ENCODE measurements at places on chromosomes 7 and 10.

GRCh38 chr10:62352356-62352970 lies 21.7 kb upstream of the ZNF365 start:
- no peak for DNase-seq

- no peak for DNase-seq
Measured at GRCh38 chr7:122913608-122914007, 27.3 kb upstream of the CADPS2 start.

DNA sequence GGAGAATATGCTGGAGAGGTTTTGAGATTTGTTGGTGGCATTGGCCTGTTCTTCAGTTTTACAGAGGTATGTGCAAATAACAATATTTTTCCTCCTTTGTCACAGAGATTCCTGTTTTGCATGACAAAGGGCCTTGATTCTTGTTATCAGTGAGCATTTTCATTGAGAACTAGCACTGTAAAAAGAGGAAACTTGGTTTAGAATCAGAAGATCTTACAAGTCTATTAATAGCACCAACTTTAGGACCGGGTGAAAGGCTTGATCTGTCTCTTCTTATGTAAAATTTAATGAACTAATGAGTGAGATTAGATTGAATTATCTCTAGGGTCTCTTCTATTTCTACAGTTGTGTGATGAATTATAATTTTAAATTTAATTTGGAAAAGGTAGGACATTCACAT lies 25.5 kb downstream of the TSPAN13 start:
- DNase-seq, result no peak

DNA sequence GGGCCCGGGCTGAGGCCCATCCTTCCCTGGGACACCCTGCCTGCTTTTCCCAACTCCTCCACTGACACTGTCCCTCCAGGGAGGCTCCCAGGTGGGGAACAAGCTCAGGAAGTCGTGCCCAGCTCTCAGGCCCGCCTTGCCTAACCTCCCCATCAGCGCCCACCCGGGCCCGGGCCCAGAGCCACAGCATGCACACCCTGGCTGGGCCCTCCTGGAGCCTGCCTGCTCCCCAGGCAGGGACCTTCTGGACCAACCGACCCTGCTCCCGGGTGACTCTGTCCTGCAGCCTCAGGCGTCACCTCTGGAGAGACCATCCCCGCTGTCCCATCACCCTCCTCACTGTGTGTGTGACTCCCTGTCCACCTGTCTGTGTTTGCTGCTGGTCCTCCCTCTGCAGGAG lies 1.8 kb upstream of the TMEM184A start:
- DNase-seq, result no peak

DNA sequence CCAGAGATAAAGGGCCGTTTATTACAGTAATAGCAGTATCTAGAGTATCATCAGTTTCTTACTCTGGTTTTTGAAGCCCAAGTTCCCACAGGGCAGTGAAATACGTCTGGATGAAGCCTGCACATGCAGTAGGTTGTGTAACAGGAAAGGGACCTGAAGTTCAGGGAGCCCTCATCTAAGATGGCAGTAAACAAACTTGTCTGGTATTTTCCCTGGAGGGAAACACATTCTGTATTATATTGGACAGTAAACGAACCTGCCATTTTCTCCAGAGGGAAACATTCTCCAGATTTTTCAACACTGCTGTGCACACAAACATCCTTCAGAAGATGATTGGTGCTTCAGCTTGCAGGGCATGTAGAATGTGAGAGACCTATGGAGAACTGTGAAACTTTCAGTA lies 189.9 kb downstream of the TFEC start:
- no peak for DNase-seq

GRCh38 chr7:36390199-36391090 lies 783 bp downstream of the ANLN start:
- peak; percentile 22 for DNase-seq

- DNase-seq, result no peak
Measured at GRCh38 chr7:84682543-84682942, 488.0 kb upstream of the SEMA3A start.

DNA sequence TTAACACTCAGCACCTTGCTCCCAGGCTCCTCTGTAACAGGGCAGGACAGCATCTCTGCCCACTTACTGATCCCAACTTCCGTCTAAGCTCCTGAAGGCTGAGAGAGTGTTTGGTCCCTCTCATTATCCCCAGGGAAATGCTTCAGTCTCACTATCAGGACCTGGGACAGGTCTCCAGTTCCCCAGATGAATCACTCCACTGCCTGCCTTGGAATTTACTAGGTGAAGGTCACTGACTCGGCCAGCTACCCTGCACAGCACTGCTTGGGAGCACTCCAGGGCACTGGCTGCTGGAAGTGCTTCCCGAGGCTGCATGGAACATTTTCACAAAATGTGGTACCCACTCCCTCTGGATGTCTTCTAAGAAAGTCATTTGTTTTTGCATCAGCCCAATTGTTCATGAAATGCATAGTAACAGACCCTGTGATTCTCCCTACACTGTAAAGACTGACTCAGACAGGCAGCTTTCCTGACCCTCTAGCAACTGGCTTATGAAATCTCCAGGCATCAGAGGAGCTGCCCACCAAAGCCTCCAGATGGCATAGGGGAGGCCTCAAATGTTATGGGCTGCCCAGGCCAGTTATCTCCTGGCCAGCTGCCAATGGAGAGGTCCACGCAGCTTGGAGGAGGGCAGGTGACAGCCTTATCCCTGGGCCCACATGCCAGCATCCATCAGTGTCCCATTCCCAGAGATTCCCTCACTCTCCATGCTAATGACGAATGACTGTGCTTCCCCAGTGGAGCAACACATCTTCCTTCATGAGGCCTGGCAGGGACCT lies 89.1 kb downstream of the GFRA1 start:
- DNase-seq, result no peak

GRCh38 chr7:42237811-42238541 lies 967 bp upstream of the GLI3 start:
- no peak for DNase-seq

DNA sequence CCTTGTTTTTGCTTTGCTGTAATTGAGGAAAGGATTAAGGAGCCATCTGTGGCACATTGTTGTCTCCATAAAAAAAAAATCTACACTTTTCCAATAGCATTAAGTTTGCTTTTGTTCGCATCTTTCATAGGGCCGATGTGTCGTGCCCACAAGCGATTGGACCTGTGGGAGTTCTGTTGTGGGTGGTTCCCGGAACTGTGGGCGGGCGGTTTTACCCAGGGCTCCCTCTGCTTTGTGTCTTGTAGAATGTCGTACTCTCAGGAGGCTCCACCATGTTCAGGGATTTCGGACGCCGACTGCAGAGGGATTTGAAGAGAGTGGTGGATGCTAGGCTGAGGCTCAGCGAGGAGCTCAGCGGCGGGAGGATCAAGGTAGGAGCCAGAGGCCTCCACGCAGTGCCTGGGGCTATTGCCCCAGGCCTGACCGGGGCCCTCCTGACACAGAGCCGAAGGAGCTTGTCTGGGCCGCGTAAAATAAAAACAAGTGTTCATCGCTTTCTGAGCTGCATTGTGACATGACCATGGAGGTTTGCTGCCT lies 92.4 kb downstream of the ACTR3B start:
- DNase-seq, result no peak

GRCh38 chr7:134710854-134711624 lies 64.4 kb downstream of the BPGM start:
- DNase-seq, result peak; percentile 44

- DNase-seq, result no peak
Measured at GRCh38 chr10:2800178-2800577, 267.2 kb upstream of the PFKP start.

- no peak for DNase-seq
Measured at GRCh38 chr7:155107126-155107525, 37.0 kb downstream of the HTR5A start.

GRCh38 chr10:101617824-101618568 lies 29.9 kb downstream of the DPCD start:
- no peak for DNase-seq

GRCh38 chr7:148699782-148700629 lies 1.3 kb downstream of the CUL1 start:
- DNase-seq, result no peak

- no peak for DNase-seq
Measured at GRCh38 chr7:100411101-100411500, 17.4 kb downstream of the ZCWPW1 start.

GRCh38 chr10:69484736-69485135 lies 33.5 kb downstream of the TSPAN15 start:
- DNase-seq, result no peak

DNA sequence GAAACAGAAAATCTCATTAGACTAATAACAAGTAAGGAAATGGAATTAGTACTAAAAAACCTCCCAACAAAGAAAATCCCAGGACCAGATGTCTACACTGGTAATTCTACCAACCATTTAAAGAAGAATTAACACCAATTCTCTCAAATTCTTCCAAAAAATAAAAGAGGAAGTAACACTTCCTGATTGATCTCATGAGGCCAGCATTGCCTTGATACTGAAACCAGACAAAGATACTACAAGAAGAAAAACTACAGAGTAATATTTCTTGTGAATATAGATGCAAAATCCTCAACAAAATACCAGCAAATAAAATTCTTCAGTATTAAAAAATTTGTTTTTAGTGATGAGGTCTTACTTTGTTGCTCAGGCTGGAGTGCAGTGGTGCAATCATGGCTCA lies 21.3 kb downstream of the GCK start:
- DNase-seq, result no peak

- DNase-seq, result peak; percentile 15
Measured at GRCh38 chr10:3467052-3467951, 294.7 kb upstream of the PITRM1 start.

DNA sequence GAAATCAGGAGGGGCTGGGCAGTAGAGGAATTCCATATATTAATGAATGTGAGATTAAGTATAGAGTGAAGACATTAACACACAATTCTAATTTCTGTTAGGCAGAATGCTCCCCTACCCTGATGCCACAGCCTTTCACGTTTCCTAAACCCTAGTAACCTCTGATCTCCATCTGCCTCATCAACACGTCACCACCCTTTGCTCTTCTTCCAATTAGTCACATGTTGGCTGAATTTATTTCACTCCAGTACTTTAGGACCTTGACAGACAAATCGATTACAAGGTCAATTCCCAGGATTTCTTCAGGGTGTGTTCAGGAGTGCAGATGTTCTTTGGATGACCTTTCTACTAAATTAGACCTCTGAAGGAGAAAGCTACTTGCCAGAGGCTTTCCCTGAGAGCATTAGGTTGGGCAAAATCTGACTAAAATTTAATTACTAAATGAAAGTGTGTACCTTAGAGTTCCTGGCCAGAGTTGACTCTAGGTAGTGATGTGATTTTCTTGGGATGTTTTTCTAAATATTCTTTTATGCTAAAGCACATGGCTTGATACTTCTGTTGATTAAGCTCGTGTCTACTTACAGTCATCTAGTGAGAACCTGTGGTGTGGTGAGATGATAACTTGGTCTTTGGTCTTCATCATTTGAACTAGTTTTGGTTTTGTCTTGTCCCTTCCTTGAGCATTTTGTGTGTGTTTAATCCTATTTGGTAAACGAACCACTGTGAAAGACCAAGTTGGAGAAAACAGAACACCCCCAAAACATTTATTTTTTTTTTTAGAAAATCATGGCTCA lies 12.7 kb downstream of the AGR2 start:
- no peak for DNase-seq

DNA sequence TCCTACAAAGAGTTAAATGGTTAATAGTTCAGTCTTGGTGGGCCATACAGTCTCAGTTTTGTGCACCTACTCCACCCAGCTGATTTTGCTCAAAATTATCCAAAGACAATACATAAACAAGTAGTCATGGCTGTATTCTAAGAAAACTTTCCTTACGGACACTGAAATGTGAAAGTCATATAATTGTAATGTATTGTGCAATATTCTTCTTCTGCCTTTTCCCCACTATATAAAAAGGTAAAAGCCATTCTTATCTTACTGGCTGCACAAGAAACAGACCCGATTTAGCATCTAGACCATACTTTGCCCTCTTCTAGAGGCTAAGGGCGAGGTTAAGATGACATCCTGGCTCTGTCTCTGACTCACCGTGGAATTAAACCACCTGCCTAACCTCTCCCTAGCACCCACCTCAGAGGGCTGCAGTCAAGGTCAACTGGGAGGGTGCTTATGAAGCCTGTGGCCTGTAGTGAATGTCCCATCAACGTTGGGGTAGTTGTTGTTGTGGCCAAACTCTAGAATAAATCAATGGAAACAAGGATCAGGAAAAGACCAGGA lies 63.8 kb upstream of the DOCK1 start:
- no peak for DNase-seq

All from T-helper 1 cell (primary cell).